ENCODE measurements at places on chromosomes 3 and 15. TPM values are rescaled to one million over a fixed set of nuclear protein-coding genes. Genes with fewer than 3 reads are reported as not detected.
A peak's percentile ranks its signal among the peaks of the same experiment; 100 is the strongest.

DNA sequence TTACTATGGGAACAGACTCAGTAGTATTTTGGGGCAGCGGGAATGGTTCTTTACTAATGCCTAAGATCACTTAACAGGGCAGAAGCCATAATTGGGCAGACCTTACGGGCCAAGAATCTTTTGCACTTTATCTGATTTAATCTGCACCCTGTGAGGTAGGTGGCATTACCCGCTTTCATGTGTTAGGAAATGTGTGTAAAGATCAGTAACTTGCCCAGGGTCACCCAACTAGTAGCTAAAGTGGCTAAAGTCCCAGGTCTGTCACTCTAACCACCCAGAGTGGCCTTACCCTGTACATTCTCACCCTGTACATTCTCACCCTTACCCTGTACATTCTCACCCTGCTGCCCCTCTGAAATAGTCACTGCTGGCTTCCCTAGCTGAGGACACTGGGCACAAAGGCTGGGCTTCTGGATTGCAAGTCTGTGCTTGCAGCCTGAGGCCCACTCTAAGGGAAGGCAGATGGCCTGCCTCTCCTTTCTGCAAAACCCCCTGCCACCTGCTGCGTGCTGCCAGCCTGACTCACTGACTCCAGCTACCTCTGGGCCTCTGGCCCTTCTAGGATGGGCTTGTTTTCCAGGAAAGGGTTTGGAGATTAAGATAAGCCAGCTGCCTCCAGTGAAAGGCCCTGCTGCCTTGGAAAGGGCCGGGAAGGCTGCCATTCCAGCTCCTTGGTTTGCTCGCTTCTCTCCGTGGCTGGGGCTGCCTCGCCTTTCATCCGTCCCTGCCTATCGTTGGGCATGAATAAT is 37.5 kb upstream of the MYZAP start:
- no peak for ATAC-seq

GRCh38 chr15:74889883-74890664 is at the start of gene MPI:
MPI (plus strand) TSS chr15:74890042; CDS start chr15:74890074, 32 bp downstream.
- ATAC-seq = peak; percentile 54

CHRNA5 gene
- total RNA-seq = 4.3 TPM

CFAP100 gene
- total RNA-seq = not detected

DNA sequence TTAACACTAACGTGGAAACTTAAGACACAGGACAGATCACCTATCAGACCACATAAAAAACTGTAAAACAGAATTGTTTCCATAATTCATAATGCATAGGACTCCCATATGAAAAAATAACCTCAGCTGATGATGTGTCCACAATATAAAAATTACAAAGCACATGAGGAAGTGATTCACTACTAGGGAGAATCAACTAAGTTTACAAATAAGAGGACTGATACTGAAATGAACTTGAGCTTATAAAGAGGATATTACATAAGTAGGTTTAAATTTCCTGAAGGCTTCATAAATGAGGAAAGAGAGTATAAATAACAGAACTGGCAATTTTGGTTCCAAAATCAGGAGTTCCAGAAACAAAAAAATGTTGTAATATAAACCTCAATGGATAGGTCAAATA is 111.9 kb downstream of the SAMMSON start:
- ATAC-seq = no peak

GTPBP8 gene
- 14.6 TPM for total RNA-seq

DNA sequence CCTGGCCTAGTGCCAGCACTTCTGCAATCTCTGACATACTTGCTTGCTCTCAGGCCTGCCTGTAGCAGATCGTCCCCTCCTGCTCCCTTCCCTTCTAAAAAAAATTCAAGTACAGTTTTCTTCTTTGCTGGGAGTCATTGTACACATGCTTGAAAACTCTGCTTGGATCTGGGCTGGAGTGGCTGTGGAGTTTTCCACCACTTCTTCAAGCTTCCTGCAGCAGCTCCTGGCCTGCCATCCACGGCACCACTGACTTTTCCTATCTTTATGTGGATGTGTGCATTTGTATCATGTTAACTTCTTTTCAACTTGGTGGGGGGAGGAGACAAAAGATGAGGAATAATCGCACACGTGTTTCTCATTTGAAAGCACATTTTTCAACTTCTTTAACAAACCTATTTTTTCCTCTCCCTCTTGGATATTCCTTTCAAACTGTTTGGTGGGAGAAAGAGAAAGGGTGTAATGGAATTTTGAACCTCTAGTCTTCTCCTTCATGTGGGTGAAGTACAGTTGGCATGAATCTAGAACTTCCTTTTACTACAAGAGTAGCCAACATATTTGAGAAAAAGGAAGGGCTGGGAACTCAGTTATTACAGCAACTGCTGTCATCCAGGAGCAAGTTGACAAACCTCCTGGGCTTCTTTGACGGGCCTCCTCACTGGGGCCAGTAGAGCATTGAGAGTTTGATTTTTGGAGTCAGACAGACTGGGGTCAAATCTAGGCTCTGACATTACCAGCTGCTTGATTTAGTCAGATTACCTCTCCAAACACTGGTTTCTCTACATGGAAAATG is 61.2 kb upstream of the LRTM1 start:
- ATAC-seq = no peak

DNA sequence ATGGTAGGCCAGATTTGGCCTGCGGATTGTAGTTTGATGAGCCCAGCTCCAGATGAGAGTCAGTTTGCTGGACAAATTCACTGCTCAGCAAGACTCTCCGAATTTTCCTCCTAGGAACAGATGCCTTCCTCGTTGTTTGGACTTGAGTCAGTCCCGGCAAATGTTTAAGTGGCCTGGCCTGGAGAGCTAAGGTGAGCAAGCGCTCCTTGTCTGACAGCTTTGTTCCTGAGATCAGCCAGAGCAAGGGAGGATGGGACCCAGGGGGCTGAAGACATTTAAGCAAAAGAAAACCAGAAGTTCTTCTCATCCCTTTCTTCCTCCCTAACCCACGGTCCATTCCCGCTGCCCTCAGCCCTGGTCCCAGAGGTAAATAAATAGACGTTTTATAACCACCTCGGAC is 40.3 kb downstream of the POLR2M start:
- ATAC-seq = no peak

SLC22A13 gene
- total RNA-seq = 0.64 TPM

- ATAC-seq = no peak
These were observed 36.1 kb upstream of the CTXND1 start for GRCh38 chr15:80288131-80288530.

- ATAC-seq = no peak
These were observed 53.1 kb downstream of the MCF2L2 start for GRCh38 chr3:183375337-183375736.

C2CD4A gene
- total RNA-seq = 0.44 TPM

USP3 gene
- 37.0 TPM for total RNA-seq

DNA sequence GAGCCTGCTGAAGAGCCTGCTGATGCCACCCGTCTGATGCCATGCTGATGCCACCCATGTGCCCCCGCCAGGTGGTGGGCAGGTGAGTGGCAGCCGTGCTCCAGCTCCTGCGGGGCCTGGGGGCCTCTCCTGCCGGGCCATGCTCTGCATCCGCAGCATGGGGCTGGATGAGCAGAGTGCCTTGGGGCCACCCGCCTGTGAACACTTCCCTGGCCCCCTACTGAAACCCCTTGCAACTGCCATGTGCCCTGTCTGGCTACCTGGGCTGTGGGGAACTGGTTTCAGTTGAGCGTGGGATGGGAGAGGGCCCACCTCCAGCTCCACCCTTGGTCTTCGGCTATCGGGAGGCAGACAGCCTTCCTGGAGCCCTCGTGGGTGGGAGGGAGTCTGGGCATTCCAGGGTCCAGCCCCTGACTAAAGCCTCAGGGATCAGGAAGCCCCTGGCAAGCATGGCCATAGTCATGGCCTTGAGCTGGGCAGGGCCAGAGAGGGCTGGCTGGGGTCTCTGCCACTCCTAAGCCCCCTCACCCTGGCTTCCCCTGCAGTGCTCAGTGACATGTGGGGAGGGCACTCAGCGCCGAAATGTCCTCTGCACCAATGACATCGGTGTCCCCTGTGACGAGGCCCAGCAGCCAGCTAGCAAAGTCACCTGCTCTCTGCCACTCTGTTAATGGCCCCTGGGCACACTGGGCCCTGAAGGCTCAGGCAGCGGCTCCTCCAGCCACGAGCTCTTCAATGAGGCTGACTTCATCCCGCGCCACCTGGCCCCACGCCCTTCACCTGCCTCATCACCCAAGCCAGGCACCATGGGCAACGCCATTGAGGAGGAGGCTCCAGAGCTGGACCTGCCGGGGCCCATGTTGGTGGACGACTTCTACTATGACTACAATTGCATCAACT is 92.2 kb downstream of the TBC1D2B start:
- no peak for ATAC-seq

- no peak for ATAC-seq
These were observed 604 bp downstream of the LTK start for GRCh38 chr15:41512940-41513505.

KBTBD13 gene
- total RNA-seq = not detected

DNA sequence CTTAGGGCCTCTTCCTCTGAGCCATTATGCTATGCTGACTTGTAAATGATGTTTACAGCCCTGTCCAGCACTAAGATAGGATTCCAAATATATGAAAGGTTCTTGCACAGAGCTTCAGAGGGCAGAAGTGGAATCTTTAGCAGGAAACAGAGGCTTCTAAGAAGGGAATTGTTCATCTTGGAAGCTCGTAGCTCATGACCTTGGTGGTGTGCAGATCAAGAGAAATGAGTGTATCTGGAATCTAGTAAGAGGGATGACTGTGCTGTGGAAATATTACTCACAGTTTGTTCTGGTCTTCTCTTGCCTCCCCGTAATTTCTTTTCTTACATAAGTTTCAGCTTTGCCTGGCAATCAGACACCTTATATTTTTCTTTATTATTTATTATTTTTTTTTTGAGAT is 175.8 kb downstream of the SPATA16 start:
- ATAC-seq = no peak

DNA sequence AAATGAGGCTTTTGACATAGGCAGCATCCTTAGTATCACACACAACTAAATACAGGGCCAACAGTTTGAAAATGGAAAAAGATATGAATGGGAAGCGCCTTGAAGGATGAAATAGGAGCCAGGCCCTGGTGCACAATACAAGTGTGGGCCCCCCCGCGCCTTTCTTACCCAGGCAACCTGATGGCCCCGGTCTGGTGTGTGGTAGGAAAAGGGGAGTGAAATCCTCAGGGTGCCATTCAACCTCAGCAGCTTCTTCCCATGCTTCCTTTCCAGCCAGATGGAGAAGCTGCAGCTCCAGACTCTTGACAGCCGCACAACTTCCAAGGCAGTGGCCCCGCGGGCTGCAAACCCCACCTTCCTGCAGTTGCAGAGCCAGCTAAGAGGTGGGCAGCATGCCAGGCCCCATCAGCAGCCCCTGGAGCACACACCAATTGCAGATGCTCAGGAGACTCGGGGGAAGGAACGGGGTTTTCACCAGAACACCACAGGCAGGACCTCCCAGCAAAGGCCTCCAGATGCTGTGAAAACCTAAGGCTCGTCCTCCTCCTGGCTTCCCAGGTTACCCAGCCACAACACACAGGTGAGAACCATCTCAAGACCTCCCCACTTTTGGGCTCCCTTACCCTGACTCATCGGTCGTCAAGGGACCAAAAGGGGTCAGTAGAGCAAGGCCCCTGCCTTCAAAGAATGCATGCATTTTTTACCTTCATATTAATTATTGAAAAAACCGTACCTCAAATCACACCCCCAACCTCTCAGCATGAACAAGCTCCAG is 101.6 kb downstream of the CPN2 start:
- ATAC-seq = no peak

DNA sequence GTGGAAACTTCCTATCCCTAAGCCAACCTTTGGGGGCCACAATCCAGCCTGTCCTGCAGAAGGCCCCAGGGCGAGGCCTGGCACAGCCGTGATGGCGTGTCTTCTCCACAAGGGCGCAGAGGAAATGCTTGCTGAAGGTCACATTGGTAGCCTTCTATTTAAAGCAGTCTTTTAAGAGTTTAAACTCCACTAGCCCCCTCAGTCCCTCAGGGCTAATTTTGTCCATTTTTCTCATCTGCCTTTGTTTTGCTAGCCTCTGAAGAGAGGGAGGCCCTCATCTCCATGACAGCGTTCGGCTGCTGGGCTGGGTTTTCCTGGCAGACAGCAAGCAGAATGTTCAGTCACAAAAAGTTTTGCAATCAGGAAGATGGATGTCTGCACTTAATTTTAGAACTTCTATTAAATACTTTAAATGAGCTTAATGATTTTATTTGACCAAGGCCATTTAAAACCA is 40.8 kb downstream of the RARB start:
- ATAC-seq = no peak

Measured in esophagus mucosa (tissue), 1 donor.